NCI-H1092 (cell line): ENCODE measurements at places on chromosomes 4 and X.

DNA sequence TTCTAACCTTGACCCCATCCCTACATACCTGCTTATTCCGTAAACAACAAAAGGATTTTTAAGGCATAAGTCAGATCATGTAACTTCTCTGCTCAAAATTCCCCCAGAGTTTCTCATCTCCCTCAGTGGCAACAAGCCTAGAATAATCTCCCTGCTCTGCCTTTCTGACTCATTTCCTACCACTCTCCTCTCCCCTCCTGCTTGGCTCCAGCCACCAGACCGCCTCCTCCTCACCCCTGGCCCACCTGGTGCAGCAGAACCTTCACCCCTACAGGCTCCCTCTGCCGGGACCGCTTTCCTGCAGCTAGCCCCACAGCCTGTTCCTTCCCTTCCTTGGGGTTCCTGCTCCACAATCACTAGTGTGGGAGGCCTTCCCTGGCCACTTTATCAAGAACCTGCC is 32.1 kb downstream of the TSPAN5 start:
- DNase-seq, result no peak

- no peak for DNase-seq
Observed at GRCh38 chr4:145909773-145910172, 28.9 kb downstream of the ZNF827 start.

- DNase-seq, result no peak
Observed at GRCh38 chr4:109611045-109611646, 51.1 kb downstream of the MCUB start.

DNA sequence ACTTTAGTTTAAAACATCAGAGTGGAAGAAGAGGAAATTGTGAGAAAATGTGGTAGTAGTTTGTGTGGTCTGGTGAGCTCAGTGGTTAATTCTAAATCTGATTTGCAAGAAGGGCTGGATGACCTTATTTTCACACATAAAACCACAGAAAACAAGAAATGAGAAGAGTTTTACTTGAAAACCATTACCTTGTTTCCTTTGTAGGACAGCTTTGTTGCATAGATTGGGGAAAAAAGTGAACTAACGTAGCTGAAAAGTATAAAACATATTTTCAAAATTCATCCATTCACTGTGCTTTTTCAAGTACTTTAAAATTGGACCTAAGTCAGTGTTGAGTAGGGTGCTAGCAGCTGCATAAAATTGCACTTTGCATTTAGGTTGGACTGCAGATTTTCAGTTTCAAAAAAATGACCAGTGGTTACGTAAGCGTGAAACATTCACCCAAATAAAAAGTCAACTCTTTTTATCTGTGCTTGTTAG is 211.3 kb downstream of the ARHGAP10 start:
- no peak for DNase-seq

- no peak for DNase-seq
Observed at GRCh38 chrX:100379388-100379986, 30.6 kb downstream of the PCDH19 start.

DNA sequence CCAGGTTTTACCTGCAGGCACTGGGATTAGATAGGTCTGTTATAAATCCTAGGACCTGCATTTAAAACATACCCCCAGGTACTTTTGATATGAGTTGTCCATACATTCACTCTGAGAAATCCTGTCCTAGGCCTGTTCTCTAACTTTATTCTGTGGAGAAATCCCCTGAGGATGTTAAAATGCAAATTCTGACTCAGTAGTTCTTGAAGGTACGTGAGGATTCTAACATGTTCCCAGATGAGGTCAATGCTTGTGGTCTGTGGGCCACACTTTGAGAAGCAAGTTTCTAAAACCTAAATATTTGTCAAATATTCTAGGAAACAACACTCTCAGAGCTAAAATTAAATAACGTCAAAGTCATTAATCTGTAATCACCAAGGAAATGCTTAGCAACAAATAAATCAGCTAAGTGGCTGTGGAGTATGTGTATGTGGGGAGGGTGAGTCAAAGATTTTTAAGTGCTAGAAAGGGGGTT is 101.3 kb upstream of the MAGEB16 start:
- no peak for DNase-seq

GRCh38 chr4:180913750-180914149 is 1329.5 kb upstream of the TENM3 start:
- no peak for DNase-seq

- no peak for DNase-seq
Observed at GRCh38 chrX:148811236-148811635, 310.8 kb downstream of the AFF2 start.

DNA sequence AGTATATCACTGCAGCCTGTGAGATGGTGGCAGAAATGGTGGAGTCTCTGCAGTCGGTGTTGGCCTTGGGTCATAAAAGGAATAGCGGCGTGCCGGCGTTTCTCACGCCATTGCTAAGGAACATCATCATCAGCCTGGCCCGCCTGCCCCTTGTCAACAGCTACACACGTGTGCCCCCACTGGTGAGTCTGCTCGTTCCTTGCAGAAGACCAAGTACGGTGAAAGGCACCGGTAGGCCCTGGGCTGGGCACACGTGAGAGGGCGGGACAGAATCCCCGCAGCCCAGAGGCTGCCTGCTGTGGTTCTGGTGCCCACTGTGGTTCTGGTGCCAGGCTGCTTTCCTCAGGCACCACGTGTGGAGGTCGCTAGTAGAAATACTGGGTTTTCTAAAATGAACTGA is 31.2 kb upstream of the MSANTD1 start:
- no peak for DNase-seq

DNA sequence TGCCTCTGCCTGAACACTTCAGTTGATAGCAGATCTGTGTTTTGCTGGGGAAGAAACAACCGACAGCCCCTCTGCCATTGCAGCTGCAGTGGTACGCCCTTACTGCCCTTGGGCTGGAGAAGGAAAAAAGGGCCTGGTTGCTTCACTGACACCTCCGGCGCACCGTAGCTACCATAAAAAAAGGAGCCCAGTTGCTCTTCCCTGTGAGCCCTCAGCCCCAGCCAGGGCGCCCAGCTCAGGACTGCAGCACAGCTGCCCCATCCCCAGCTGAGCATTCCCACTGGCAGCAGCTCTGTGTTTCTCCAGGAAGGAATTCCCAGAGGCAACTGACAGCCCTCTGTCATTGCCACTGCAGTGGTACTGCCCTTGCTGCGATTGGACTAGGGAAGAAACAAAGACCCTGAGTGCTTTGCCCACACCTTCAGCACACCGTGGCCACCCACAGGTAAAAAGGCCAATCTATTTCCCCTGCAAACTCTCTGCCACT is 142.7 kb downstream of the DKK2 start:
- DNase-seq, result no peak

DNA sequence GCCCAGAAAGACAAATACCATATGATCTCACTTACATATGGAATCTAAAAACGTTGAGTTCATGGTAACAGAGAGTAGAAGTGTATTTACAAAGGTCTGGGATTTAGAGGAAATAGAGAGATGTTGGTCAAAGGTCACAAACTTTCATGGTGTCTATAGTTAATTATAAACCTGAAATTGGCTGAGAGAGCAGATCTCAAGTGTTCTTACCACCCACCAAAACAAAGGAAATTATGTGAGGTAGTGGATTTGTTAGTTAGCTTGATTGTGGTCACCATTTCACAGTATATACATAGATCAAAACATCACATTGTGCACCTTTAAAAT is 186.8 kb downstream of the NWD2 start:
- no peak for DNase-seq

DNA sequence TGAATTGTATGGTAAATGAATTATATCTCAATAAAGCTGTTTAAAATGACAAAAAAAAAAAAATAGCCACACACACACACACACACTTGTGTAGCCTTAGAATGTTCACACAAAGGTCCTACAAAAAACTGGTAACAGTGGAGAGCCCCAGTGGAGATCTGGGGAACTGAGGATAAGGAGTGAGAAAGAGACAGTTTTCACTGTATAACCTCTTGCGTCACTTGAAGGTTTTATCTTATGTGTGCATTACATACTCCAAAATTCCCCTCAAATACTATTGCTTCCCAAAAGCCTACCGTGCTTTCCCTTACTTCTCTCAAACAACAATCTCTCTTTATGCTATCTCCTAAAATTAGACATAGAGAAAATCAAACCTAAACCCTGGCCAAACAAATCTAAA is 67.8 kb downstream of the SMC1A start:
- no peak for DNase-seq

DNA sequence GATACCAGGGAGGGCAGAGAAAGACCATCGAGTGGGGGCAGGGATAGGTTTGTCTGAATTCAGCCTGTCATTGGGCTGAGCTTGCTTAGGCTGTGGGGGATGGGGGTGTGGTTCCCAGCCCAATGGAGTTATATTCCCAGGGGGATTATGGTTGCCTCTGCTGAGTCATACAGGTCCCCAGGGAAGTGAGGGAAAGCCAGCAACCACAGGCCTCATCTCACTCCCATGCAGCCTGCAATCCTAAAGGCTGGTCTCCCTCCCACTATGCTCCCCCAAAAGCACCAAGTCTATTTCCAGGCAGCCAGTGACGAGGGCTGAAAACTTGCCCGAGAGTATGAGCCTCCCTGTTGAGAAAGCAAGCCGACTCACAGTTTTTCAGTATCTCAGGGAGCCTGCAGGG is 39.3 kb downstream of the AFM start:
- DNase-seq, result no peak

DNA sequence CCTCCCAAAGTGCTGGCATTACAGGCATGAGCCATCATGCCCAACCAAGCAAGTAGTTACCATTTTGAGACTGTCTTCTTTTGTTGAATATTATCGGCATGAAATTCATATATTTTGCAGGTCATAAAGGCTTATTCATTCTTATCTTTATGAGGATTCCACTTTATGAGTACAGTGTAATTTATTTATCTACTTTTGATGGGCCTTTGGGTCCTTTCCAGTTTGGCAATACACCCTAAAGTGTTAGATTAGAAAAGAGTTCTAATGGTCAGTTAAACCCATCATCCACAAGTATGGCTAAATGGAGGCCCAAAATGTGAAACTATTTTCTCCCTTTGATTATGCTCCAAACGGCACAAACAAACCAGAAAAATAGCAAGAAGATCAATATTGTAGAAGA is 10.9 kb upstream of the ABCG2 start:
- DNase-seq, result no peak

DNA sequence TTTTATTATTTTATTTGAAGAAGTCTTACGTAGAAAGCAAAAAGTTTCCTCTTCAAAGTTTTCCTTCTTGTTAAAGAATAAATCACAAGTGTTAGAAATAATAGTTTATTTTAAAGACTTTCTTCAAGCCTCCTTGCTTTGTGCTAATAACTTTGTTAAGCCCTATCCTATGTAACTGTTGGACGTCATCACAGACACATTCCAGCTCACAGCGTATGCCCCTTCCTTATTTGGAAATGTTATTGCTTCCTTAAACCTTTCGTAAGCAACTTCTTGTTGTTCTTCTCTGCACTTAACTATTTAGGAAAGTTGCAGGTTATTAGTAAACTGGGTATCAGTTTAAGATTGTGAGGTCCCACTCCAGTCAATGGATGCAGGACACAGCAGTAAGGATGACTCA is 7.6 kb upstream of the SRD5A3 start:
- no peak for DNase-seq
